ENCODE measurements at places on chromosomes 5 and 9.

DNA sequence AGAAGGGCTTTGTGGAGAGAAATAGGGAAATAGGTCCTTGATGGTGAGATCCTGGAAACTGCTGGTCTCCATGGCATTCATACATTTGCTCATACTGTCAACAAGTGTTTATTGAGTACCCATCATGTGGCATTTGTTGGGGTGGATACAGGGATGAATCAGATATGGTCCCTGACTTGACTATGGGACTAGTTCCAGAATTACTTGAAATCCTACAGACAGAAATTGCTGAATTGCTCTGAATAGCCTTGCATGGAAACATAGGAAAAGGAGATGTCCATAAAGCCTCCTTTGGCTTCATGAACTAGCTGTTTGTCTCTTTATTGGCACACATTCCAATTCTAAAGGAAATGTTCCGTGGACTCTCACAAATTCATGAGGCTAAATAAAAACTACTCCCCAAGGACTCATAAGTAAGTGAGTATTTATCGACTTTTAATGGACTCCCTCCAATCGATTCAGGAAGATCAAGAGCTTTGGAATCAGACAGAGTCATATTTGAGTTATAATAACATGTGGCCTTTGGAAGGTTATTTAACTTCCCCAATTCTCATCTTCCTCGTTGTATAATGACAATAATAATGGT, 122.4 kb upstream of the C6 start:
- no peak for DNase-seq

GRCh38 chr5:41418220-41419031, 92.0 kb downstream of the PLCXD3 start:
- peak; percentile 61 for DNase-seq

- DNase-seq: peak; percentile 52
Observed at GRCh38 chr5:52007230-52007858, 624.1 kb downstream of the ISL1 start.

GRCh38 chr5:95963650-95964410, 2.2 kb upstream of the ELL2 start:
- no peak for DNase-seq

DNA sequence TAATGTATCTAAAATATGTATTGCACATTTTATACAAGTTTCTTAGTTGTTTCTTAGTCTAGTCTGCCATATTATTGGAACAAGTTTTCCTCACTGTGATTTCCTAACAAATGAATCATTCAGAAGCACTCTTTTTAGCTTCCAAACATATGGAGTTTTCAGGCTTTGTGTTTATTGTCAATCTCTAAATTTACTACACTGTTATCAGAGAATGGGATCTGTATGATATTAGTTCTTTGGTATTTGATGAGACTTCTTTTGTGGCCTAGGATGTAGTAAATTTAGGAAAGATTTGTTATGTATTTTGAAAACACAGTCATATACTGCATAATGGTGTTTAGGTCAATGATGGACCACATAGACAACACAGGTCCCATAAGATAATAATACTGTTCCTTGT, 25.7 kb downstream of the SREK1IP1 start:
- no peak for DNase-seq

DNA sequence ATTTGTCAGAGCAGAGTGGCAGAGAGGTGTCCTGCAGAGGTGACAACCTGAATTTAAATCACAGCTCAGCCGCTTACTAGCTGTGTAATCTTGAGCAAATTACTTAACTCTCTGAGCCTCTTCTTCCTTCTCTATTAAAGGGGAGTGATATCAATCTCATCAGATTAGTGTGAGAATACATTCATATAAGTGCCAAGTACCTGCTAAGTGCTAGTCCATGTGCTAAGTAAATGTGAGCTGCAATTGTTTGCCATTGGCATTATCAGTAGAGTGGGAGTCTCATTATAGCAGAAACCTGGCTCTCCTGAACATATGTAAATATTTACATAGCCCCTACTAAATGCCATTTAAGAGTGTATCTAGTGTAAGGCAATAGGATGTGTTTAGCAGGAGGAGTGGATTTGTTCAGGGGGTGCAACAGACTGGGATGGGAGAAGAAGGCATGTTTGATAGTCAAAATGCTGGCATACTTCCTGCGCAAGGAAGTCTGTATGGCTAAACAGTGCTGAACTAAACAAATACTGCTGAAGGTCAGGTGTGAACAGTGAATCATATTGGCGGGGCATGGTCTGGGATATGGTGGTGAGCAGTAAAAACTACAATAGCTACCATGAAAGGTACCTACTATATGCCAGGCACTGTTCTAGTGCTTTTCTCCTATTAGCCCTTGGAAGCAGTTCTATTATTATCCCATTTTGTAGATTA, 74.5 kb downstream of the F2RL2 start:
- DNase-seq: no peak

DNA sequence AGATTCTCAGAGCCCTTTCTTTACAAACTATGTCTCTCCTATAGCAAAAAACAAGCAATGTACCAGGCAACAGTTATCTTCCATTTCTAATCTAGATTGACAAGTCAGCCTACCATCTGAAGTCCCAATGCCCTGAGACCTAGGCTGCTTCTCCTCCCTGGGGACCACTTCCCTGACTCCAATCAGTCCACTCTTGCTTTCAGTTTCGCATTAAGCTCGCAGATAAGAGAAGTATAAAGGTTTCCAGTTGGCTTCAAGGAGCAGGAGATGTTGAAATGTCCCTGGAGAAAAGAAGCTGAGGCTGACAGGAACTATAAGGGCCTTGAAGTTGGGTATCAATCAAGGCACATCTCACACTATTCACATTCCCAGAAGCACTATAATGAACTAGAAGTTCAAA, 32.3 kb downstream of the ERP44 start:
- DNase-seq: no peak

DNA sequence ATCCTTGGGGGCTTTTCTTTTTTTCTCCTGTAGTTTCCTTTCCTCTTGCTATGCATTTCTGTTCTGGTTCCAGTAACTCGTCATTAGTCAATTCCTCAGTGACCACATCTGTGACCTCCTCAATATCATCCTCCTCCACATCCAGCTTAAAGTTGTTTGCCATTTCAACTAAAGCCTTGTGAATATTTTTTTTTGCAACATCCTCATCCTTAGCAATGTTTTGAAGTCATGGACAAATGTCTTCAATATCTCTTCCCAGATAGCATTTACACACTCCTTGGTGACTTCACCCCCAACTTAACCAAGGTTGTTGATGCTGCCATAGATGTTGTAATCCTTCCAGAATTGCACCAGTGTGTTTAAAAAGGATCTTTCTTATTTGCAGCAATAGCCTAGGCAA, 14.7 kb upstream of the ADRB2 start:
- no peak for DNase-seq

DNA sequence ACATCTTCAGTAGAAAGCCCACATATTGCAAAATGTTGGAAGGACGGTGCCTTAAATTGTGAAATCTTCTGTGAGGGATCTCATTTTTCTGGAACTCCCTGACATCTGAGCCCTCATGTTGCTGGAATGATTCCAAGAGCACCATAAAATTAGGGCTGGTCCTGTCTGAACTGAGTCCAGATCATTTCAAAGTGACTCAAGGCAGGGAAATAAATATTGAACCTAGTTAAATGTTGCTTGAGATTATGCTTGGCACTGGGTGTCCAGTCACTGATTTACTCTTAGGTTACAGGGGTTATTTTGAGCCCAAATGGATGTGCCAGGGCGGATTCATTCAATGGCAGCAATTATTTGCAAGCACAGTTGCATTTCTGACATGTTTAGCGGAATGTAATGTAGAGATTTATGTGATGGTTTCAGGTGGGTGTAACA, 437.0 kb downstream of the PIK3R1 start:
- no peak for DNase-seq

Data from endodermal cell (in vitro differentiated cells).